ENCODE measurements at places on chromosomes 12 and 14.

GRCh38 chr14:96940009-96940408 lies 142.8 kb downstream of the VRK1 start:
- DNase-seq = no peak

- no peak for DNase-seq
Observed at GRCh38 chr12:85405781-85406522, 125.9 kb downstream of the ALX1 start.

DNA sequence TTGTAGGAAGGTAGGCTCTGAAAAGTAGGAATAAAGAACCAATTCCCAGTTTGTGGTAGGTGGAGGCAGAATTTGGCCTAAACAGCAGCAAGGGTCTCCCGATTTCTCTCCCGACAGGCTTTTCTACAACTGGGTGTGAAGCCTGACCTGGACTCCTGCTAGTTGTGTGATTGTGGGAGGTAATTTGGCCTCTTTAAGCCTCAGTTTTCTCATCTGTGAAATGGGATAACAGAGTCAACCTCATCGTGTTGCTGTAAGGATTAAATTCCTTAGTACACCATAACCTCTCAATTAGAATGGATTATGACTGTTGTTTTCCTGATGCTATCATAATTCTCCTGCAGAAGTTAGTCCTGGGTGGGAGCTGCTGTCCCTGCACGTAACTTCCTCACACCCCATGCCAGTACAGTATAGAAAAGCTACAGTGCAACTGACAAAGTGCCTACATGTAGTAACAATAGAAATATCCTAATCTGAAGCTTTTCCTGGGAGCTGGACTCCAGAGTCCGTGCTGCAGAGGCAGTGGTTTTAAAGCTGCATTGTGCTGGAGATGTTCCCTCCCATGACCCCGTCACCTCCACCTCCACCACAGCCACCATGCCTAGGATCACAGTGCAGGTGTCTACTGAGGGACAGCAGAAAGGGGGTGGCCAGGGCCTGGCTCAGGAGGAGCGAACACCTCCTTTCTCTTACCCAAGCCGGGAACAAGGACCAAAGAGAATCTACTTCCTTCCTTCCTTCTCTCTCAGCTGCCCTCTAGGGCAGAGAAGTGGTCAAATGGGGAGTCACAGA lies 76.5 kb downstream of the FBXL14 start:
- no peak for DNase-seq

DNA sequence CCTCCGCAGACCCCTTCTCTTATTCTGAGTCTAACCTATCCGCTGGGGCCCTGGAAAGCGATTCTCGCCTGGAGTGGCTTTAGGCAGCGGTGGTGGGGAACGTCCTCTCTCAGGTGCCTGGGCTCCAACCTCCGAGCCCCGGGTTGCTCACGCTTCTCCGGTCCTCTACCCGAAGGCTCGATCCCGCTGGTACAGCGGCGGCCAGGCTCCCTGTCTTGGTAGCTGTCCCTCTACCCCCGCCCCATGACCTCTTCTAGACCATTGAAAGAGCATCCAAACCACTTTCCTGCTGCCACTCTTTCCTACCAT lies 505 bp upstream of the HEBP1 start:
- DNase-seq = no peak

- DNase-seq = no peak
Observed at GRCh38 chr14:70354204-70354603, 5.3 kb downstream of the COX16 start.

- DNase-seq = no peak
Observed at GRCh38 chr12:87157791-87158190, 871.4 kb downstream of the C12orf50 start.

GRCh38 chr12:22653075-22653474 lies 28.1 kb downstream of the ETNK1 start:
- DNase-seq = no peak

DNA sequence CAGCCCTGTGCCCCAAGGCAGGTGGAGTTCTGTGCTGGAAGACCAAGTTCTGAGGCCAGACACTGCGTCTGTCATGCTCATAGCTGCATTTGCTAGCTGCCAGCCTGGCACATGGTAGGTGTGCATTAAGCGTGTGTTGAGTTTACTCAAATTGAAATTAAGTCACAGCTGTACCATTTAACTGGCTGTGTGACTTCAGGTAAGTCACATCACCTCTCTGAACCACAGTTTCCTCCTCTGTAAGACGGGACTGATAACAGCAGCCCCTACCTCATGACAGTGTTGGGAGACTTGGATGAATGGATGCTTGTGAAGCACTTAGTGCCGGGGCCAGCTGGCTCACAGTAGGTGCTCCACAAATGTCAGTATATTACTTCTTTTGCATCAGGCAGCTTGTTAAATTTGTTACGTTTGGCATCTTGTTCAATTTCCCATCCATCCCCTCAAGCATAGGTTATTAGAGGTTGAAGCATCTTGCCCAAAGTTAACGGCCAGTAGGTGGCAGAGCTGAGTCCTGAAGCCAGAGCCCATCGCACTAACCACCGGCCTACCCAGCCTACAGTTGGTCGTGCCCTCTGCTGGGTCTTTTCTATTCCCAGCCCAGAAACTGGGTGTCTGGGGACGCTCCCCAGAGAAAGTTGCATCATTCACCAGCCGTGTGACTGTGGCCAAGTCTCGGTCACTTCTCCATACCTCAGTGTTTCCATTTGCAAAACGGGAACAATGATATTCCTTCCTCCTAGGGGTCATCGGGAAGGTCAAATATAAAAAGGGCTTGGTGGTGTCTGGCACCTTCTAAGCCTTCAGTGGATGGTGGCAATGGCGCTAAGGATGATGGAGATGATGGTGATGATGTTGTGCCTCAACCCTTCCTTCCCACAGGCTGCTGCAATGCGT lies 4.5 kb downstream of the DAO start:
- DNase-seq = no peak

All from right renal pelvis (tissue), 4 donors.